ENCODE measurements at places on chromosomes 12 and 14.

DNA sequence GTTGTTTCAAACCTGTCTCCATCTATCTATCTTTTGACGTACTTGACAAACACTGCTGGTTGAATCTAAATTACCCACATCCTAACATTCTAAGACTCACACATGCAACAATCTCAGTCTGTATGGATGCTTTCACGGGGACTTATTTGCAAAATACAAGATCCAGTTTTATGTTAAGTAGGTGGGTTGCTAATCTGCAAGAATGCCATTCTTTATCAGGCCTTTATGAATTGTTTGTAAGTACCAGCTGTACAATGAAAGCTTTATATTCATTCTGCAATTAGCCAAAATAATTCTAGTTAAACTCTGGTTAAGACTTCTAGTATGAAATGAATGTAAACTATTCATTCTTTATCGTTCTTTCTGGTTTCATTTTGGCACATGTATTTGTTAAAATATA, 135.1 kb downstream of the NAV3 start:
- DNase-seq = no peak

GRCh38 chr12:38998887-38999482, 93.6 kb upstream of the CPNE8 start:
- DNase-seq = no peak

DNA sequence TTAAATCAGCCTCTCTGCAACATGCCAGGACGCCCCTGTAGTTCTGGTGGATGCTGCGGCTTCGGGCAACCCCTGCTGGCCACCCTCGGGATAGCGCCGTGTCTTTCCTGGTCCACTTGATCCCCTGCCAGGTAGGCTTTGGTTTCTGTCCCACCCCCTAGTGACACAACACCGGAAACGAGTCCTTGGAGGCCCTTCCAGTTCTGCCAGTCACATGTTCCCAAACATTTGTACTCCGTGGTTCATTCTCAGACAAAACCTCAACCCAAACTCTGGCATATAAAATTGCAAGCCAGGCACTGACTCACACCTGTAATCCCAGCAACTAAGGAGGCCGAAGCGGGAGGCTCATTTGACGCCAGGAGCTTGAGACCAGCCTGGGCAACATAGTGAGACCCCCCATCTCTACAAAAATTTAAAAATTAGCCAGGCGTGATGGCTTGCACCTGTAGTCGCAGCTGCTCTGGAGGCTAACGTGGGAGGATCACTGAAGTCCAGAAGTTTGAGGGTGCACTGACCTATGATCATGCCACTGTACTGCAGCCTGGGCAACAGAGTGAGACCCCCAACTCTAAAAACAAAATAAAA, 37.0 kb downstream of the RASAL1 start:
- DNase-seq = peak; percentile 96

DNA sequence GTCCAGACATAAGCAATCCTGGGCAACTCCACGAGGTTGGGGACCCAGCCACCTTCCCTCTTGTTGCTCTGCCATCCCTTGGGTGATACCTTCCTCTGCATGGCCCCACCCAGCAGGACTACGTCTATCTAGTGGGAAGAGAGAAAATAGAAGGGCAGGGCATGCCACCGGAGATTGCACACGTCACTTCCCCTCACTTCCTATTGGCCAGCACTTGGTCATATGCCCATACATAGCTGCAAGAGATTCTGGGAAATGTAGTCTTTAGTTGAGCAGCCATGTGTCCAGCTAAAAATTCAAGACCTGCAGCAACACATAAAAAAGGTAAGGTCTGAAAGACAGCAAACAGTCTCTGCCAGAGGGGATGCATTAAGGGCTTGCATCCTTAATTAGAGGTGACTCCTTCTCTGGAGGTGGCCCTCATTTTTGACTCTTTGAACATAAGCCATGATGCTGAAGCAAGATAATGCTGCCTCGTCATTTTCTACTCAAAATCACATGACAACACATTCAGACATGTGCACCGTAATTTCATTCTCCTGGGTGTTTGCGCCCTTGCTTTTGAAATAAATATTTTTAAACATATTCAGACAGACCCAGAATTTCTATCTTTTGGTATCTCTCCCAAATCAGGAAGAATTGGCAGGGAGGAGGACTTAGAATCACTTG, 91.8 kb upstream of the PWP1 start:
- no peak for DNase-seq

All from keratinocyte (primary cell).